H9 (cell line): ENCODE measurements at places on chromosomes 2 and 18. TPM values are rescaled to one million over a fixed set of nuclear protein-coding genes. Genes with fewer than 3 reads are reported as not detected.

DNA sequence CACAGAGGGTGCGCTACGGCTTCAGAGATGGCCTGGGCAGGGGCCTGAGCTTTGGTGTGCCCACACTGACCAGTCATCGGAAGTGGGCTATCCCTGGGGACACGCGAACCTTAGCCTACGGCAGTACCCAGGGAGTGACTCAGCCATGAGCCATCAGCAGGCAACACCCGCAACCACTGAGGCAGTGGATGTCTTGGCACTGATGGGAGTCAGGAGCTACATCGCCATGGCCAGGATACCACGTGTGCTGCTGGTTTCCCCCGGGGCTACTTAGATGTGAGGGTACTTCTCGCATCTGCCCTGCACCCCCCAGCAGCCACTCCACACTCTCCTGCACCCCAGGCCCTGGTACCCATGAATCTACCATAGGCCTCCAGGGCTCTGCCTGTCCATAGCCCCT lies 12.8 kb upstream of the HPCAL1 start:
- H3K4me3 ChIP-seq: no peak overlapping the region
- H3K27ac ChIP-seq: no peak overlapping the region
- H3K4me1 ChIP-seq: no peaks in the 10 kb centered on the region
- H3K36me3 ChIP-seq: peaks cover 4% of the 10 kb centered on the region; the same call in 1 of the 3 replicates

GRCh38 chr18:33269223-33269622 lies 171.3 kb downstream of the CCDC178 start:
- no peak for DNase-seq
- no peaks in the 10 kb centered on the region for H3K27me3 ChIP-seq
- H3K4me3 ChIP-seq: no peak overlapping the region
- no peaks in the 10 kb centered on the region for H3K36me3 ChIP-seq
- peaks cover 2% of the 10 kb centered on the region; the same call in 1 of the 2 replicates for H3K4me1 ChIP-seq

GRCh38 chr2:120566331-120567035 lies 169.2 kb upstream of the GLI2 start:
- no peaks in the 10 kb centered on the region for H3K4me1 ChIP-seq
- no peaks in the 10 kb centered on the region for H3K36me3 ChIP-seq
- no peak overlapping the region for H3K27ac ChIP-seq
- H3K4me3 ChIP-seq: no peak overlapping the region
- DNase-seq: no peak

DNA sequence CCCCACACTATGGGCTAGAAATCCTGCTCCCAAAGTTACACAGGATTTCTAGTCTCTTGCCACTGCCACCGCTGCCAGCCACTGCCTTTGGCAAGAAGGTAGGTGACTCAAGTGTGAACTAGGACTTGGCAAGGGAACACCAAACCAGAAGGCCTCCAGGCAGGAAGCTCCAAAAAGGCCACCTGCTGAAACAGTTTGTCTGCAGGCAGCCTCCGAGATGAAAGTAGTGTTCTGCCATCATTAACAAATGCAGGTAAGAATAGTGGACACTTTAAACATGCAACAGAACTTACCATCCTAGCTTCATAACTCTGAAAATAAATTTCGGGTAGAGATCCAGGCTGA lies 3.9 kb downstream of the ANKRD44 start:
- H3K27ac ChIP-seq: no peak overlapping the region
- no peaks in the 10 kb centered on the region for H3K4me1 ChIP-seq
- DNase-seq: no peak

DNA sequence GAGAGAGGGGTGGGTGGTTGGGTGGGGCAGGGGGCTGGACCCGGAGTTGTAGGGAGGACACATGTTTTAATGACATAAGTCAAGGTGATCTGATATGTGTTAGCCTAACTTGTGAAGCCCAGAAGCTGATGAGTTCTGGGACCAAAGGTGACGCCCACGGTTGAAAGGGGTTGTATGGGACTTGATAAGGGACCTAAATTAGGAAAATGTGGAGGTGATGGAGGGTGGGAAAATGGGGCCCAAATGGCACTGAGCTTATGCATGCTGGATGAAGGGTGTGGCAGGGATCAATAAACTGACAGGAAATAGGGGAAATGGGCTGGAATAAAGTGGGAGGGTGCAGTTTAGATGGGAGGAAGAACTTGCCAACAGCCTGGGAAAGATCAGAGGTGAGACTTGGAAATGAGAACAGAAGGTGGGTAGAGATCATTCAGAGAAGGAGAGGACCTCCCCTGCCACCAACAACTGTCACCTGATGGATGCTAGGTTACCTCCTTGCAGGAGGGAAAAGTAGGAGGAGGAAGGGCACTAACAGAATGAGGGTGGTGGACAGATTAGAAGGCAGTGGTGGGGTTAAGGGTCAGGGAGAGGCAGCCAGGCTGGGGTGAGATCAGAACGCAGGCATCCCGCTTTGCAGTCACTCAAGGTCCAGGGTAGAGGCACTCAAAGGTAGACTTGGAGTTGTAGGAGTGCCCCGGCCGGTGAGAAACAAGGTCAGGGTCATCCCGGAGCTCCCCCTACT lies 15.3 kb downstream of the WNT10A start:
- H3K36me3 ChIP-seq: no peaks in the 10 kb centered on the region
- no peak overlapping the region for H3K4me3 ChIP-seq
- H3K4me1 ChIP-seq: peaks cover 3% of the 10 kb centered on the region; the same call in 1 of the 2 replicates
- peaks cover 91% of the 10 kb centered on the region for H3K27me3 ChIP-seq

The DES gene
- 3.0 and 4.6 TPM in 2 replicates for total RNA-seq

DNA sequence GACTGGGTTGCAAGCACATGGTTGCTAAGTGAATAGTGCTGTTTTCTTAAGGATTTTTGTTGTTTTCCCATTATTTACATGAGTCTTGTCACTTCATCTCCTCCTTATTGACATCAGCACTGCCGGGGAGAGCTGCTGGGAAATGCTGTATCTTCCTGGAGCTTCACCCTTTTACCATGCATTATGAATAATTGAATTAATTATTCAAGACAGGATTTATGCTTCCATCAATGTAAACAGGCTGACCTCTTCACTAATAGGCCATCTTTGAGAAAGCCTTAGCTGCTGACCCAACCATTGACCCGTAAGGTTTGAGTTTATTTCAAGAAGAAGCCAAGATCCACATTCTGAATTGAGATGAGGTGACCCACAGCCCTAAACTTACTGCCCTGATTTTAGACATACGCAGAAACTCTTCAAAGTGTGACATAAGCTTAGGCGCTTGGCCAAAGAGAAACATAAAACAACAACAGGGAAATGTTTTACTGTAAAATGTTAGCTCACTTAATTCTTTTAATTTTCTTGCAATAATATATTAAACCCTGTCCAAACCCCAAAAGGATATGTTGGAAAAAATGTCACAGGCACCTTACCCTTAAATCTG lies 365.5 kb upstream of the SYT4 start:
- H3K4me3 ChIP-seq: no peak overlapping the region
- H3K27me3 ChIP-seq: no peaks in the 10 kb centered on the region
- H3K36me3 ChIP-seq: no peaks in the 10 kb centered on the region; the same call in 1 of the 2 replicates
- DNase-seq: no peak
- no peak overlapping the region for H3K27ac ChIP-seq

DNA sequence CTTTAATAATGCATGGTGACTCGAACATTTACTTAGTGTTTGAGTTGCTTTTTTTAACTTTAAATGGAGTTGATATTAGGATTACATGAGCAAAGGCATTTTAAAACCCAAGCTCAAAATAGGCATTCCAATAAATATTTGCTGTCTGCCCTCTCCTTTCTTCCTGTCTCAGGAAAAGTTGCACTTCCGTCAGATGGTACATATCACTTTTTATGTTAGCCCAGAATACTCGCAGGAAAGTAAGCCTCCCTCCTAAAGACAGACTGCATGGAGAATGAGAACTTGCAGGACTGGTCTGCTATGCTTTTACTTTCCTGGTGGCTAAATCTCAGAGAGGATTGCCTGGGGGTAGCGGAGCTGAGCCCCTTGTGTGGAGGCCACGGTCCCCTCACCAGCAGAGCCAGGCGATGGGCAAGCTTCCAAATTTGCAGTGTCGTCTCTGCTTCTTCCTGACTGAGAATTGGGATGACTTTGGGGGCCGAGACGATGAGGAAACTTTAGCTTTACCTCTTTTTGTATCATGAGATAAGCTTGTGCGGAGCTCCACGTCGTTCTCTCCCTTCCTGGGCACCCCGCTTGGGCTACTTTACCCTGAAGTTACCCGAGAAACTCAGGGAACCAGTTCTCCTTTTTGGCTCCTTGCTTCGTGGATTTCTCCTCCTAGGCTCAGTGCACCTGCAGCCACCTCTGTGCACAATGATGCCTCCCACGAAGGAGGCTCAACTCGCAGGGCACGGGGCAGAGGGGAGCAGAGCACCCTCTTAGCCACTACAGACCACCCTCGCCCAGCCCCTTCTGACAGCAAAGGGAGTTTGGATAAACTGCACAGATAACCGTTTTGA lies 223.3 kb downstream of the SH3RF3 start:
- peaks cover 8% of the 10 kb centered on the region; the same call in 1 of the 2 replicates for H3K4me1 ChIP-seq
- no peak overlapping the region for H3K4me3 ChIP-seq
- DNase-seq: no peak
- H3K36me3 ChIP-seq: no peaks in the 10 kb centered on the region

- H3K27ac ChIP-seq: no peak overlapping the region
- peaks cover 49% of the 10 kb centered on the region for H3K36me3 ChIP-seq
- H3K4me1 ChIP-seq: peaks cover 3% of the 10 kb centered on the region; the same call in 1 of the 2 replicates
- DNase-seq: no peak
- no peaks in the 10 kb centered on the region for H3K27me3 ChIP-seq
- H3K4me3 ChIP-seq: no peak overlapping the region
Measured at GRCh38 chr18:55275039-55275901, 312.7 kb downstream of the TCF4 start.

- H3K27ac ChIP-seq: no peak overlapping the region
- H3K4me1 ChIP-seq: no peaks in the 10 kb centered on the region
- no peaks in the 10 kb centered on the region for H3K36me3 ChIP-seq
- no peak overlapping the region for H3K4me3 ChIP-seq
Measured at GRCh38 chr2:213002383-213002782, 149.0 kb downstream of the IKZF2 start.

DNA sequence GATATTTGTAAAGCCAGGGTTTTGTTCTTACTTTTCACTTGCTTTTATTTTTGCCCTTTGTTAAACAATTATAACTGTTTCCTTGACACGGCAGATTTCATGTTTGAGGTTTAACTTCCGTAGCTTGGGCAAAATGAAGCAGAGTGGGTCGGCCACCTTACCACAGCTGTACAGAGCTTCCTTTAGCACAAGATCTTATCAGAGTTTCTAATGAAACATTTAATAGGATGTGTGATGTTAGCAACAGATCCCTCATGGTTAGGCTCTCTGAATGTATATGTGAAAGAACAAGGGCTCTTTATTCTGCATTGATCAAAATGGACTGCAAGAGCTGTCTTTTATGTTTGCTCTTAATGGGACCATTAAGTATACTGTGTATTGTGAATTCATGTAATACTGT lies 22.3 kb downstream of the RNF125 start:
- H3K27me3 ChIP-seq: no peaks in the 10 kb centered on the region

GRCh38 chr2:104845946-104846785 lies 7.7 kb upstream of the POU3F3 start:
- no peak for DNase-seq
- H3K36me3 ChIP-seq: no peaks in the 10 kb centered on the region; the same call in 2 of the 3 replicates
- no peak overlapping the region for H3K27ac ChIP-seq
- H3K4me3 ChIP-seq: no peak overlapping the region
- no peaks in the 10 kb centered on the region; the same call in 1 of the 2 replicates for H3K4me1 ChIP-seq
- peaks cover 72% of the 10 kb centered on the region for H3K27me3 ChIP-seq

- peaks cover 13% of the 10 kb centered on the region for H3K36me3 ChIP-seq
- peaks cover 11% of the 10 kb centered on the region; the same call in 1 of the 2 replicates for H3K4me1 ChIP-seq
- DNase-seq: no peak
- no peak overlapping the region for H3K4me3 ChIP-seq
- H3K27ac ChIP-seq: no peak overlapping the region
- H3K27me3 ChIP-seq: no peaks in the 10 kb centered on the region
Measured at GRCh38 chr2:45259547-45260160, 250.4 kb upstream of the SIX2 start.

The IL18RAP gene
- not detected in 2 replicates for total RNA-seq

The BMP10 gene
- not detected in 2 replicates for total RNA-seq

DNA sequence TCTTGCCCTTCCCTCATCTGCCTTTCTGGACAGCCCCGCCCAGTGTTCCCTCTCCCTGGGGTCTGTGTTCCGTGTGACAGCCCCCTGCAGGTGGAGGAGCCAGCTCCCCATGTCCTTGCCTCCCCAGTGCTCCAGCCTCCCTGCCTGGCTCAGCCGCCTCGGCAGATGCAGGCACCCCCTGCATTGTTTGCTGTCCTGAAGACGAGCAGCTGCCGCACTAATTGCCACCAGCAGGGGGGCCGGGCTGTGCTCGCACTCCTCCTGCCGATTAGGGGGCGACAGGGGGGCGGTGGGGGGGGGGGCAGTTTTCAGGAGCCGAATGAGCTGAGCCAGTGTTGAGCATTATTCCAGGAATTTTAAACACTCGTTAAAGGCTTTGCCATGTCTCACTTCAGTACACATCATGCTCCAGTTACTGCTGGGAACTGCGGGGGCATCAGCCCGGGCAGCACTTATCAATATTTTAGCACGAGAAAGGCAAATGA lies 23.3 kb downstream of the SIX3 start:
- H3K36me3 ChIP-seq: no peaks in the 10 kb centered on the region
- no peak overlapping the region for H3K27ac ChIP-seq
- peak; percentile 74 for DNase-seq
- H3K4me3 ChIP-seq: no peak overlapping the region

- H3K27ac ChIP-seq: no peak overlapping the region
- no peaks in the 10 kb centered on the region for H3K4me1 ChIP-seq
- H3K4me3 ChIP-seq: no peak overlapping the region
- DNase-seq: no peak
- H3K27me3 ChIP-seq: no peaks in the 10 kb centered on the region
Measured at GRCh38 chr2:186605041-186605440, 15.2 kb downstream of the ITGAV start.

DNA sequence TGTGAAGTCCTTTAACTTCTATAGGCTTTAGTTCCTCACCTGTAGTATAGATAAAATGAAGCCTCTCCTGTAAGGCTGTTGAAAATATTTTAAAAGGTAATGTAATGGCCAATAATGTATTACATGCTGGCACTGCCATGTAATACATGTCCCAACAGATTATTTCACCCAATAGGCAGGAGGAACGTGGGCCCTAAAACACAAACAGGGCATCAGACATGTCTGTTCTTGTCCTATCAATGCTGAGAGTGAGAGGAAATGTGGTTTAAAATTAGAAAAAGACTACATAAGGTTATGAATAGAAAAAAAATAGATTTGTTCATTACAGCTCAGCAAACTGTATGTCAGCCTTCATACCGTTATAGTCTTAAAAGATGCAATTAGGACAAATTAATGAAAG lies 492.7 kb upstream of the DDX18 start:
- H3K4me3 ChIP-seq: no peak overlapping the region
- H3K4me1 ChIP-seq: no peaks in the 10 kb centered on the region
- no peaks in the 10 kb centered on the region for H3K27me3 ChIP-seq

The RPRM gene
- total RNA-seq: 38.4 and 41.3 TPM in 2 replicates
